HEK293T (cell line): ENCODE measurements at places on chromosomes 12 and 14.

DNA sequence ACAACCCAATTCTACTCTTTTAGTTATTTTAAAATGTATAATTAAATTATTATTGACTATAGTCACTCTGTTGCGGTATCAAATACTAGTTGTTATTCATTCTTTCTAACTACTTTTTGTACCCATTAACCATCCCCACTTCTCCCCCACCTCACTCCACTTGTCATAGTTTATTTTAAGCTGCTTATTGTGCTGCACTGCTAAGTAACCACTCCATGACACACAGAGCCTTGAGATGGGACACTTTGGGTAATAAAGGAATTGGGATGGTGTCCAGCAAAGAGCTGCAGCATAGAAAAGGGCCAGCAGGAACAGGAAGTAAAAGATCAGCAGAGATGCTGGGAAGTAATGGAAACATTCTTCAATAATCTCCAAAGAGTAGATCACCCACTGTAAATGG, 123.0 kb downstream of the RPS29 start:
- no peak for DNase-seq

- DNase-seq, result no peak
These were observed 552.0 kb downstream of the SNAPC1 start for GRCh38 chr14:62314221-62314620.

GRCh38 chr14:76352639-76353281, 23.2 kb upstream of the ESRRB start:
- DNase-seq, result peak; percentile 80

- DNase-seq, result no peak
These were observed 61.9 kb downstream of the CCDC92 start for GRCh38 chr12:123910761-123911193.

GRCh38 chr12:122072031-122072970, 6.3 kb upstream of the MLXIP start:
- DNase-seq, result peak; percentile 47

GRCh38 chr12:103833095-103833775, 7.8 kb downstream of the NT5DC3 start:
- DNase-seq, result no peak

GRCh38 chr14:64673748-64674147, 30.5 kb upstream of the PLEKHG3 start:
- no peak for DNase-seq

- no peak for DNase-seq
These were observed 805 bp upstream of the KRT7 start for GRCh38 chr12:52232203-52232673.

DNA sequence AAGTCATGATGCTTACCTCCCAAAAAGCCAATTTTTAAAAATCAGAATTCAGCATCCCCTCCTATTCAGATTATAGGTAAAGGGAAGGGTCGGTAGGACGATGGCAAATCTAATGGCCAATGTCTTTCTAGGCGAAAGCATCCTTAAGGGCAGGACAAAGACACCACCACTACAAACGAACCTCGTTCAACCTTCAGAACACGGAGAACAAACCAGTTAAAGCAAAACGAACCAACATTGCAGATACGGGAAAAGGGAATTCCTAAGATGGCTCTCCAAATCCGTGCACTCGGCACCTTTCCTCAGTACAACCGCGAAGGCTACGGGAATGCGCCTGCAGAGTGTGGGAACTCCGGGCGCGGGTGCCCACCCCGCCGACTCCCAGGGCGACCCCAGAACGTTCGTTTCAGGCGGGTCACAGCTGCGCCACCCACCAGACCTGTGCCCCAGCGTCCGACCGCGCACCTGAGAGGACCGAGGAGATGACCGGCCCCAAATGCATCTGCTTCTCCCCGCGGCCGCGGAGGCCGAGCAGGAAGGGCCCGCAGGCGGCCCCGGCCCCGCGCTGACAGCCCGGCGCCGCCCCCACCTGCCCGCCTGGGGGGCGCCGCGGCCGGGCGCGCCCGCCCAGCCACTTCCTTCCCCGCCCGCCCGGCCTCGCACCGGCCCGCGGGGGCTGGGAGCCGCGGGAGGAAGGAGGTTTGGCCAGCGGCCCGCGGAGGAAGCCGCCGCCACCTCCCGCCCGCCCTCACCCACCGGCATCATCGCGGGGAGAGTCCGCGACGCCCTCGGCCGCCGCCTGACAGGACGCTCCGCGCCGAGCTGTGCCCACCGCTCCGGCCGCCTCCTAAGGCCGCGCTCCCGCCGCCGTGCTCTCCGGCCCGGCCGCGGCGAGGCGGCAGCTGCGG, 578 bp downstream of the PPP1R13B start:
- DNase-seq, result peak; percentile 36

DNA sequence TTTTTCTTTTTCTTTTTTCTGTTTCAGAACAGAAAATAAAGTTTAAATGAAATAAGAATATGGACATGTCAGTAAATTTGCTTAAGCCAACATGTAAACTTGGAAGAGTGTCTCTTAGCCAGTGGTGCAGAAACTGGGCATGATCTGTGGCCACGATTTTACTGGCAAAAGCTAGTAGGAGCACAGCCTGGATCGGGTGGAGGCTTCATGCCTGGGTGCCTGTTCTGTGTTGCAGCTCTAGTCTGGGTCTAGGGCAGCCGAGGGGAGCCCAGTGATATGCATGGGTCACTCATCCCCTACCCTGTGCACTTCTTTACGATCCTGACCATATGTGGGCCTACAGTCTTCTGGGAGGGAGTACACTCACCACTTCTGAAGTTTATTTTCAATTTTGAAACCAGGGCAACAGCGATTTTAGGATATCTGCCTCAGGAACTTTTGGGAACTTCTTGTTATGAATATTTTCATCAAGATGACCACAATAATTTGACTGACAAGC, 45.6 kb upstream of the SMCO2 start:
- DNase-seq, result no peak

DNA sequence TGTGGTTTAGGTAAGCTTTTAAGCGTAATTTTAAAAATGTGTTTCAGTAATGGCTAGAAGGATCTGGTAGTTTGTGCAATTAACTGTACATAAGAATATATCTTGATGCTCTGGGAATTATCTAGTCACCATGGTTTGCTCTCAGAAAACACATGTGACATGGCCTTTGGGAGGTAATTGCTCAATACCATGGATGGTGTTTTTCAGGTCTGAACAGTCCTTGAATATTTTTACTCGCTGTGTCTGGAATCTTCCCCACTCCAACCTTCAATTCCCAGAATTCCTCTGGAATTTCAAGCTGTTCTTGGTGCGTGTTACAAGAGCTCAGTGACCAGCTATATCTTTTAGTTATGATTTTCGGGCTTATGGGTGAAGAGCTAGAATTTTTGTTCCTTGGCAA, 85.3 kb downstream of the DAAM1 start:
- DNase-seq, result no peak

GRCh38 chr12:94240171-94240570, 91.8 kb downstream of the PLXNC1 start:
- DNase-seq, result no peak

GRCh38 chr12:27015730-27016076, 1.5 kb upstream of the TM7SF3 start:
- DNase-seq, result no peak

DNA sequence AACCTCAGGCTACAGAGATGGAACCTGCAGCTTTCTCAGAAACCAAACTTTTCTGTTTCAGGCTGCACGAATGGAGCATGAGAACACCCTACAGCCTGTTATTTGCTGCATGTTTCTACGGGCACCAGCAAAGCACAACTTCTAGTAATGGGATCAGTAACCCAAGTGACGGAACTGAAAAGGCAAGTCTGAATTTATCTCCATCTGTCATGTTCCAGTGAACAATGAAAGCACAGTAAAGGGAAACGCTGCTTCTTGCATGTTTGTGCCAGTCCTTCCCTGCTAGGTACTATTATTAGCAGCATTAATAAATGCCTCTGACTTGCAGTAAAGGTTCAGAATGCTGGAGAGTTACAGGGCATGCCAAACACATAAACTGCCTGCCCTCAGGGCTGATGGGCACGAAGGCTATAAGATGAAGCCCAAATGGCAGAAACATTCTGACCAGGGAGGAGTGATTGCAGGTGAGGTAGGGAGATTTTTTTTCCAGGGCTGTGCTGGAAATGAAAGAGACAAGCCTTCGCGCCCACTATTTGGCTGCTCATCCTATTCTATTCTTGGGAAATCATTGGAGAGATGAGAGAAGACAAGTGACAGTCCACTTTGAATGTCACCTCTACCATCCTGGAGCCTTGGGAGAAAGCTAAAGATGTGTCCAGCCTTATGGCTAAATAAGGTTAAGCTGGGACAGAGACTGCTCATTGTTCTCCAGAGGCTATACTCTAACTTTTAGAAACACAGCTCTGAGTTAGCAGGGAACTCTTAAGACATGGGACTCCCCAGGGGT, 100.4 kb upstream of the PLXNC1 start:
- no peak for DNase-seq
